D721Med (cell line): ENCODE measurements at places on chromosomes 2 and 18.

DNA sequence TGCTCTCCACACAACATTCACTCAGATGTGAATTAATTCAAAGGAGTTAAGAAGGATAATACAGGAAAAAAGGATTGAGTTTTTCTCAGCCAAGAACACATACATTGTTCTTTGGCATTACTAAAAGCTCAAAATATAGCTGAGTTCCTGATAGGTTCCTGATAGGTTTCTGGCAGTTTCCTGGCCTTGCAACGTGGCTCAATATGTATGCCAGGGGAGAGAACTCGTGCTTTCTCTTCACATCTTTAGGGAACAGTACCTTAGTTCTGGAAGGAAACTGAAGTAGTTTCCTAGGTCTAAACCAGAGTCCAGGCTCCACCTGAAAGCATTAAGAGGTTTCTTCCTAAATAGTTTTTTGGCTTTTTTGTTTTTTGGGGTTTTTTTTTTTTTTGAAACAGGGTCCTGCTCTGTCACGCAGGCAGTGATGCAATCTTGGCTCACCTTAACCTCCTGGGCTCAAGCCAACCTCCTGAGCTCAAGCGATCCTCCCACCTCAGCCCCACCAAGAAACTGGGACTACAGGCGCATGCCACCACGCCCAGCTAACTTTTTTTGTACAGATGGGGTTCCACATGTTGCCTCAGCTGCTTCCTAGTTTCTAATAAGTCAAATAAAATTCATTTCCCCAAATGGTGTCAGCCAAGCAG, 42.8 kb downstream of the ESCO1 start:
- DNase-seq = no peak

DNA sequence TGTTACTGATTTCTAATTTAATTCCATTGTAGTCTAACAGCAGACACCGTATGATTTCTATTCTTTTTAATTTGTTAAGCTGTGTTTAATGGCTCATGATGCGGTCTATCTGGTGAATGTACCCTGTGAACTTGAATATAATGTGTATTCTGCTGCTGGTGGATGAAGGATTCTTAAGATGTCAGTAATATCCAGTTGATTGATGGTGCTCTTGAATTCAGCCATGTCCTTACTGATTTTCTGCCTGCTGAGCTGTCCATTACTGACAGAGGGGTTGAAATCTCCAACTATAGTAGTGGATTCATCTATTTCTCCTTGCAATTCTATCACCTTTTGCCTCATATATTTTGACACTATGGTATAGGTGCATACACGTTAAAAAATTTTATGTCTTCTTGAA, 373.3 kb upstream of the RAB12 start:
- DNase-seq = no peak

DNA sequence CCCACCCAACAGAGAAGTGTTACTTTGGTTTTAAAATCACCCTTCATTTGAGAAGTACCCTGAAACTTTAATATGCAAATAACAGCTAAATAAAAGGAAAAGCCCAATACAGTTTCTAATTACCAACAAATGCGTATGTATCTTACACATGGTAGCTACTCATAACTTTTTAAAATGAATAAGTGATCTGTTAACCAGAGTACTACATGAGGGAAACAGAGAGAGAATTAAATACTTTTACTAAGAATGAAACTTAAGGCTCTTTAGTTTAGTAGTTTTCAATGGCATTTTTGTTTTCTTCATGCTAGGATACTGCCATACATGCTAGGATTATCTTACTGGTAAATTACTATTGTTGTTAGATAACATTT, 39.1 kb upstream of the NABP1 start:
- DNase-seq = no peak

DNA sequence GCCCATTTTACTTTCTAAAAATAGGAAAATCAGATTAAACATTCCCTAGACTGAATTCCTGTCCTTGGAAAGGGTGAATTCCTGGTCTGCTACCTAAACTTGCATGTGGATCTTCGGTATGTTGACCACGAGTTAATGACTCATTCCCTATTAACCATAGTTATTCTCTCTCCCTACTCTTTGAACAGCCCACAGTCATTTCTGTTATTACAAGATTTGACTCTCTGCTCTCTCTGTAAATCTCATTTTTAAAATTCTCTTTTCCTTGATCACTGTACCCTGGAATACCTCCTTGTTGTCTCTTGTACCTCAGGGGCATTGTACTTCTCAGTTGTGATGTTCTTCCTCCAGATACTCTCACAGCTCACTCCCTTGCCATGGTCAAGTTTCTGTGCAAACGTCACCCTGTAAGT, 92.0 kb upstream of the GULP1 start:
- DNase-seq = no peak

DNA sequence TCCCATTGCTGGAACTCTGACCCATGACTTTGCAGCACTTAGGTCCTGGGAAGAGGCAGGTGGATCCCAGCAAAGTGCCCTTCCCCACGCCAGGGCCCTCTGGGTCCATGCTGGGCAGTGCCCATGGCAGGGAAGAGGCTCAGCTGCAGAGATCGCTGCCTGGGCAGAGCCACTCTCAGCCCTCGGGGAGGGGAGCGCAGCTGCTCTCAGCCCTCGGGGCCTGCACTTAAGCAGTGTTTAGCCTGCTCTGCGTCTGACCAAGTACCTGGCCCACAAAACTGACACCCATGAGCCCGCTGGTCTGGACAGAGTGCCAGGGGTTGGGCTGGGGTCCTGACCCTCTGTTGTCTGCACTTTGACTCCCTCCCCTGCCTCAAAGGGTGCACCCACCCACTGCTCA, 46.3 kb downstream of the AQP12A start:
- DNase-seq = peak; percentile 22

DNA sequence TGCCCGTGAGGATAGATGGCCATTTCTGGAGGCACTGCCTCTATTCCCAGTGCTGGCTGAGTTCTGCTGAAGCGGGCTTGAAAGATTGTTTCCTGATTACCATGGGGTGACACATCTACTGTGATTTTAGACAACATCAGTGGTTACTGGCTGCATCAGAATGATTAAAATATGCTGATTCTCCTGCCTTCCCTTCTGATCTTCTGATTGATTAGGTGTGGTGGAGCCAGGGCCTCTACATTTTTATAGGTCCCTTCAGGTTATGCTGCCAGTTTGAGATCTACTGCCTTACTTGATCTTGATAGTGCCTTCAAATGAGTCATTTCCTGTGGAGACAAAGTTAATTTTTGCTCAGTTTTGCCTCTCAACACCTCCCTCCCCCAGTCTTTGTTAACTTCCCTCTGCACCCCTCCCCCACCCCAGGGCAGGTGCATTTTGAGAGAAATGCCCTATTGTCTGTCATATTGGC, 31.6 kb upstream of the SNORC start:
- no peak for DNase-seq

GRCh38 chr2:30450025-30450424, 3.0 kb downstream of the LCLAT1 start:
- no peak for DNase-seq

DNA sequence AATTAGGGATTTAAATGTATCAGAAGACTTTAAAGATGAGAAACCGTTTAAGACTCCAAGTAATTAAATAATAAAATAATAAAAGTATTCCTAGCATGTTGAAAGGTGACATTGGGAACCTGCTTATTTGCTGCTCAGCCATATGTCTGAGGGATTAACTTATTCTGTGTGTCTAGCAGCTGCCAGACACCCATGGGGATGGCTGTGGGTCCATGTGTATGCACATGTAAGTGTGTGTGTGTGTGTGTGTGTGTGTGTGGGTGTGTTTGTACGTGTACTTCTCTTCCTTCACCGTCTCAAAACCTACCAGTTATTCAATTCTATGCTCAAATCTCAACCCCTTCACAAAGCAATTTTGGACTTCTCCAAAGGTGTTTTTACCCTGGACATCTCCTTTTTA, 124.5 kb downstream of the SETBP1 start:
- no peak for DNase-seq

GRCh38 chr2:220441404-220441803, 814.0 kb downstream of the SLC4A3 start:
- DNase-seq = no peak

GRCh38 chr2:174235680-174236079, 12.7 kb downstream of the OLA1 start:
- DNase-seq = no peak

DNA sequence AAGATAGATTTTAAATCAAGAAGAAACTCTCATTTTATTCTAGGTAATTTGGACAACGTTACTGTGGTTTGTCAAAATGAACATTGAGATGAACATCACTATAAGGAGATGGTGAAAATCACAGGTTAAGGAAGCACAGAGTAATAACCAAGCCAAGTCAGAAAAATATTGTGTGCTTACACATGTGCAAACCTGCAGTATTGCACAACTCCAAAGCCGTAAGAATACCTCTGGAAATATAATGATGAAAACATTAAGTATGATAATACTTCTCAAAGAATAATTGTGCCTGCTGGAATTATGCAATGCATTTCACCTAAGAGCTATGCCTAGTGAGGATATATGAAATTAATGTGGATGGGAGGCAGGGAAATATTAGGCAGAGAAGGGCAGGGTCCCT, 21.1 kb upstream of the GALNT5 start:
- DNase-seq = no peak

DNA sequence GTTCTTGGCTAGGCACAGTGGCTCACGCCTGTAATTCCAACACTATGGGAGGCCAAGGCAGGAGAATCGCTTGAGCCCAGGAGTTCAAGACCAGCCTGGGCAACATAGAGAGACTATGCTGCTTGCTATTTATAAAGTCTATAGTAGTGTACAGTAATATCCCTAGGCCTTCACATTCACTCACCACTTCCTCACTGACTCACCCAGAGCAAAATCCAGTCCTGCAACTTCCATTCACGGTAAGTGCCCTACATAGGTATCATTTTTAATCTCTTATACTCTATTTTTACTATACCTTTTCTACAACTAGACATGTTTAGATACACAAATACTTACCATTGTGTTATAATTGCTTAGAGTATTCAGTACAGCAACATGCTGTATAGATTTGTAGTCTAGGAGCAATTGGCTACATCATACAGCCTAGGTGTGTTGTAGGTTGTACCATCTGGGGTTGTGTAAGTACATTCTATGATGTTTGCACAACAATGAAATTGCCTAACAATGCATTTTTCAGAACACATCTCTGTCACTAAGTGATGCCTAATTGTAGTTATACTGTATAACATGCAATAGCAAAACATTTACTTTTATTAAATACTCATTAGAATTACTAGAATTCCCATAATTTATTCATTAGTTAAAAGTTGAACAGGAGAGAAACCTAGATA, 8.8 kb downstream of the DHX57 start:
- no peak for DNase-seq

DNA sequence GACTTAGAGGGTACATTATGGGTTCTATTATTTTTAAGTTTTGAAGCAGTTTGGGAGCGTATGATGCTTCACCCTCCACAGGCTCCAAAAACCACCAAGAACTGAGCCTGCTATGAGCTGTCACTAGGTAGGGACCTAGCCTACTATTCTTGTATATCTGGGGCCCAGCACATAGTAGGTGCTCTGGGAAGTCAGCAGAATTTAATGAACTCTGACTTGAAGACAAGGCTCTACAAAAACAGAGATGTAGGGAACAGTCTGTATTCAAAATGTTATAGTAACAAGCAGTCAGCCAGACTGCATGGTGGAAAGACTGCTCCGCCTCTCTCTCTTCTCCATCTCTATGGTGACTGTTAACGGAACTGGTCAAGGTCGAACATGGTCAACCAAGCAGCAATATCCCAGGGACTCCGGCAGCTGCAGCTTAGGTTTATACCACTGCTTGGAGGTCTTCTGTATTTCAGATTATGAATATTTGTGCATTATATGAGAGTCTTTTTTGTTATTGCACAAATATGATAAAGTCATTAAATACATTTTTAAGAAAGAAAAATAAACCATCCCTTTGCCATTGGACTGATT, 22.2 kb upstream of the YWHAQ start:
- no peak for DNase-seq

GRCh38 chr2:152573168-152573567, 144.1 kb downstream of the PRPF40A start:
- DNase-seq = no peak

GRCh38 chr2:28972778-28973335, 8.2 kb upstream of the TOGARAM2 start:
- no peak for DNase-seq

DNA sequence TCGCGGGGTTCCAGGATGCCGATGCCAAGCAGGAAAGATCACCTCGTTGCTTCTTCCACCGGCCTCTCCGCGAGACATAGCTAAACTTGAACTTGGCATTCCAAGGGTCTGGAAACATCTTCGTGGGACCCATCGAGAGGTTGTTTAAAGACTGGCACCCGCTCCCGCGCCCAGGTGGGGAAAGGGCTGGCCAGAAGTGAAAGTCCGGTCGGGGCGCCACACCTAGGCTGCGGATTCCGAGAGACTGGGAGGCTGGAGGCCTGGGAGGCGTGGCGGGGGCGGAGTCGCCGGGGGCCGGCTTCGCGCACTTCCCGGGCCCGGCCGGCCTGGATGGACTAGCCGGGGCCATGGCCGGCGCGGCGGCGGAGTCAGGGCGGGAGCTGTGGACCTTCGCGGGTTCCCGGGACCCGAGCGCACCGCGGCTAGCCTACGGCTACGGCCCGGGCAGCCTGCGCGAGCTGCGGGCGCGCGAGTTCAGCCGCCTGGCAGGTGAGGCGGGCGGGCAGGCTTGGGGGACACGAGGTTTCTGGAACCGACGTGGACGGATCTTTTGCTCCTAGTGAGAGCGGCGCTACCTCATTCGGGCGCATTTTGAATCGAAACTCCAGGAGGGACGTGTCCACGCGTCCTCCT, at the start of gene MOCOS:
Gene MOCOS, plus strand, starts transcription at position 305 of the 633 bp plus-strand sequence. Its CDS starts 43 bp downstream, at position 348.
- peak; percentile 69 for DNase-seq

DNA sequence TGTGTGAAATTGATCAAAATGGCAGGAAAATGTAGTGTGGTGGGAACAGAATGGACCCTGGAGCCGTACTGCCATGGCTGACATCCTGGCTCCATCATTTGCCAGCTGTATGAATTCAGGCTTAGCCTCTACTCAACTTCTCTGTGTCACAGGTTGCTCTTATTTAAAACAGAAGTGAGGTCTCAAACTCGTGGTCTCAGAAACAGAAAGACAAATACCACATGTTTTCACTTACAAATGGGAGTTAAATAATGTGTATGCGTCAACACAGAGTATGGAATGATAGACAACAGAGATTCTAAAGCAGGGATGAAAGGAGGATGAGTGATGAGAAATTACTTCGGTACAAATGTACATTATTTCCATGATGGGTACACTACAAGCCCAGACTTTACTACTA, 227.4 kb downstream of the DCC start:
- DNase-seq = no peak

DNA sequence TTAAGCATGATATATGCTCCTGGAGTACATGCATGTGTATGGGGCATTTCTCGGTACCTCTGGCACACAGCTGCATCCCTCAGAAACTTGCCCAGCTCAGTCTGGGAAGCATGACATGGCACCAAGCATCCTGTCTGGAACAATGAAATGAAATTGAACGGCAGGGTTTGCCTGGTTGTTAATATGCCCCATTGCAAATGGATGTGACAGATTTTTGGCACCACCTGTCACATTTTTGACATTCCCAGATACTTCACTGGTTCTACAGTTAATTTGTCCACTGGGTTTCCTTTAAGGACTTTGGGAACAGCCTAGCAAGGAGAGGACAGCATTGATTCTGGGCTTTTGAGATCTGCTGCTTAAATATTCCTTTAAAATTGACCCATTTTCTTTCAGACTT, 305.8 kb downstream of the TSN start:
- DNase-seq = no peak
